MG63 (cell line): ENCODE measurements at places on chromosomes 4 and X. TPM values are rescaled to one million over a fixed set of nuclear protein-coding genes. Genes with fewer than 3 reads are reported as not detected.

- no peak for DNase-seq
Observed at GRCh38 chr4:42329421-42329820, 67.9 kb upstream of the SHISA3 start.

DNA sequence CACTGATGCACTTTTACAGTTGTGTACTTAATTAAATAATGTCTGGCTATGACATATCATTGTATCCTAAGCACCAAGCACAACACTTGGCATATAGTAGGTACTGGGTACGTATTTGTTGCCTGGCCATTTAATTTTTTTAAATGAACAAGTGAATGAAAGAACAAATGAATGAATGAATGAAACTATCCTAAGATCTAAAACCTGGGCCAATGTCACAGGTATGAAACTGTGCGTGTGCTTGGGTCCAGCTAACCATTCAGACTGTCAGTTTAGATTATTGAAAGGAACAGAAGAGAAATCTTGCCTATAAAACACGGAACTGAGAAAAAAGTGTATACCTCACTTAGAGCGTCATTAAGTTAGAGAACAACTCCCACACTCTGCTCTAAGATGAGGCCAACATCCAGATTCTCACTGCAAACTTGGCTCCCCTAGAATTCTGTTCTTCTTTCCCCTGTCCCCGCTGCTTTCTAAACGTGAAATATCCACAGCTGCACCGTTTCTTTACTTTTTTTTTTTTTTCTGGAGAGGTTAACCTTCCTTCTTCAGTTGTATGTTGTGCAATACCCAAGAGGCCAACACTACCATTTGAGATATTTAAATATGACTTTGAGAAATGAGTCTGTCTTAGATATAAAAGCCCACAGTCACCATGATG lies 17.3 kb upstream of the SEL1L3 start:
- no peak for DNase-seq

DNA sequence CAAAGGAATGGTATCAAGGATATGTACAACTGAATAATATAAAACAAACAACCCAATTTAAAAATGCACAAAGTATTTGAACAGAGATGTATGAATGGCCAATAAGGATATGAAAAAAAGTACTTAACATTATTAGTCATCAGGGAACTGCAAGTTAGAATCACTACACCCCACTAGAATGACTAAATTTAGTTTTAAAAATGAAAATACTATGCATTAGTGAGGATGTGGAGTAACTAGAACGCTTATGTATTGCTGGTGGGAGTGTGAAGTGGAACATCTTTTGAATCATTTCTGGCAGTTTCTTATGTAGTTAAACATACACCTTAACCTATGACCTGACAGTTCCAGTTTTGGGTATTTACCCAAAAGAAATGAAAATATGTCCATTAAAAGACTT lies 13.0 kb upstream of the SLC16A2 start:
- no peak for DNase-seq

DNA sequence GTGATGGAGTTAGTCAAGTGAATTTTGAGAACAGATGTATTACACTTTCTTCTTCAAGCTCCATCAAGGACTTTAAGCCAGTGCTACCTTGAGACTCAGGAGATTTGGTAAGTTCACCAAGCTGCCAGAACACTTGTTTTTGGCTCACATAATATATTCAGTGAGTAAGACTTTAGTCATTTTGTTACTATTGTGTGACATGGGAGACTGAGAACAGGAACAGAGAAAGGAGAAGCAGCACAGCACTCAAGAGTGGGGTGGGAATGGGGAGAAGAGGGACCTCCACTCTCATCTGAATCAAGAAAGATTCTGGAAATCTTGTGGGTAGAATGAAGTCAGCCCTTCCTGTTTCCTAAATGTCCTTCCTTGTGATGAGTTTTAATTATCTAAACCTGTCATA lies 87.3 kb upstream of the TET2 start:
- DNase-seq = no peak

Gene F8A2
- not detected in 2 replicates for total RNA-seq

GRCh38 chr4:42523066-42523718 lies 125.9 kb downstream of the SHISA3 start:
- no peak for DNase-seq

Gene FAAH2
- total RNA-seq = not detected in 2 replicates

Gene ODAPH
- total RNA-seq = not detected in 2 replicates

Gene TCEAL2
- not detected in 2 replicates for total RNA-seq

Gene SH3D19
- 5.3 and 7.0 TPM in 2 replicates for total RNA-seq

DNA sequence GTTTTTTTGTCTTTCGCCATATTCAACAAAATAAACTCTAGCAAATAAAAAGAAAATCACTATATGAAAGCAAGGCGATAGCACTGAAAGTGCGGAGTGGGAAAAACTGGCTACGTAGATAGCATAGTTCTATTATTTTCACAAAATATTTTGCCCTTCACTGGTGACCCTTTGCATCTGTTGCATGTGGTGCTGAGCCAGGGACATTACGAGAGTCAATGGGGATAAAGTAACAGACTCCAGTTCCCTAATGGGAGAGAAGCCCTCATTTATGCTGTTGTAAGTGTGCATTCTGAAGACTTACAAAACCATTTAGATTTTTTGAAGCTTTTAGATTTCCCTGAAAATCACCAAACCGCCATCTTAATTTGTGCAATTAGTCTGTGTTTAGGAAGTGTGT lies 501.6 kb downstream of the PPARGC1A start:
- DNase-seq = no peak

Gene RTL3
- total RNA-seq = 1.7 TPM in 1 of 2 replicates, not detected in the other

Gene RCHY1
- total RNA-seq = 4.8 and 8.7 TPM in 2 replicates

- DNase-seq = no peak
Observed at GRCh38 chr4:150950657-150951288, 64.3 kb downstream of the LRBA start.

Gene ARR3
- total RNA-seq = not detected in 2 replicates

Gene CENPI
- 21.9 and 24.4 TPM in 2 replicates for total RNA-seq

- no peak for DNase-seq
Observed at GRCh38 chr4:136741468-136741867, 790.8 kb downstream of the PCDH18 start.

DNA sequence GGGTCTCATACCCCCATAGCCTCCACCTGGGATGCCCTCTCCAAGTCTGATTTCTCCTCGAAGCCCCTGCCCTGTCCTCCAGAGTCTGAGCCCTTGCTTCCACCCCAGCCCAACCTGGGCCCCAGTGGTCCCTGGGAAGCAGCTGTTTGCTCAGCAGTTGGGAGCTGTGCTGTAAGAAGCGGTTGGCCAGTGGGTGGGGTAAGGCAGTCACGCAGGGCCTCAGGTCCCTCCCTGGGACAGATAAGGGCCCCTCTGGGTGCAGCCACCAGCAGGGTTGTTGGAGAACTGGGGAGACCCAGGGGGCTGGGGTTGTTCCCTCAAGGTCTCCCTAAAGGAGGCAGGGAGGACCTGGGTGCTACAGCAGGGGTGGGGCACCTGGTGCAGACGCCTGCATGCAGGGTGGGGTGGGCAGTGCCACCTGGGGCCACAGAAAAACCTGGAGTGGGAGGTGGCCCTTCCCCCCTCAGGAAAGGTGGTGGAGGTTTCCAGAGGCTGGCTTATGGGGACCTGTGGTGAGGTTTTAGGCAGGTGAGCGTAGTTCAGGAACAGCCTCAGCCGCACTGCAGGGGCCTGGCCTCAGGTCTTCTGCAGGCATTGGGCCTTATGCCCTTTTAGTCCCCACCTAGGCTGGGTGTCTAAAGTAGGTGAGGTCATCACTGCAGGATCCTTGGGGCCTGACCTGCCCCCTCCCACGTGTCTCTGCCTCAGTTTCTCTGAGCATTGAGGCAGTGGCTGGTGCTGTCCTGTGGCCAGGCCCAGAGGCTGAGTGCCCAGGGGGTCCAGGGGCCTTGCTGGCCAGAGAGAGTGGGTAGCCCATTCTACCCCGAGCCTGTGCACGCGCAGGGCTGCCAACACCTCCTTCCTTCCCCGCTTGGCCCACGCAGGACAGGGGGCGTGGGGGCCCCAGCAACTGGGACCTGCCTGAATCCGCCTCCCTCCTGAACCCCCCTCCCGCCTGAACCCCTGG lies 3.1 kb upstream of the SLC26A1 start:
- DNase-seq = no peak

- no peak for DNase-seq
Observed at GRCh38 chrX:10112510-10112909, 44.3 kb upstream of the CLCN4 start.

DNA sequence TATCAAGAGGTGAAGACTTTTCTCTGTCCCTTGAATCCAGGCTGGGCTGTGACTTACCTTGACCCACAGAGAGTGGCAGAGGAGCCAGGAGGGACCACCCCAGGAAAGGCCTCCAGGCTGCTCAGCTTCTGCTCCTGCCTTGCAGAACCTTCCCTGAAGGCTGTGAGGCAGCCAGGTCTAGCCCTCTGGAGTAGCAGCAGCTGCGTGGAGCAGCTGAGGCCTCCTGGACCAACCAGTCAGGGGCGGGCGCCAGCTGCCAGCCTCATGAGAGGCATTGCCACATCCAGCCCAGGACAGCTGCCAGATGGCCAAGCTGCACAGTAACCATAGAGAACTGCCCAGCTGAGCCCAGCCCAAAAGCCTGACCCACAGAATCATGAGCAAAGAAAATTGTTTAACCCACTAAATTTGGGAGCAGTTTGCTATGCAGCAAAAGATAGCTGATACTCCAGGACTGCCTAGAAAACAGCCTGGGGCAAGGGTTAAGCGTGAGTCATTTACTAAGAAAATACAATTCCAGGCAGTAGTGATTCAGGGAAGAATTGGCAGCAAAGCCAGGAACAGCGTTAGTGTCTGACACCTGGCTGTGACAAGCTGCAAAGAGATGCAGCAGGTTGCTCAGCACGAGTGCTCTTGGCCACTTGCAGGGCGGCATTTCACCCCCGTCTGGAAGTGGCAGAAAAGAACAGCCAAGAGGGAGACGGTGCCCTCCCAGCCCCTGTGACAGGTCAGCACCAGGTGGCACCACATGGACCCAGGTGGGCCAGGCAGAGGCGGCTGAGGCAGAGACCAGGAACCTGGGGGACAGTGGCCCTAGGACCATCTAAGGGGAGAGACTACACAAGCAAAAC lies 14.7 kb upstream of the PDE6B start:
- peak; percentile 87 for DNase-seq

Gene MAP7D2
- total RNA-seq = 0.07 and 0.25 TPM in 2 replicates

GRCh38 chrX:65859299-65859698 lies 180.6 kb downstream of the VSIG4 start:
- no peak for DNase-seq

- no peak for DNase-seq
Observed at GRCh38 chrX:12932244-12932643, 25.8 kb downstream of the TLR8 start.

DNA sequence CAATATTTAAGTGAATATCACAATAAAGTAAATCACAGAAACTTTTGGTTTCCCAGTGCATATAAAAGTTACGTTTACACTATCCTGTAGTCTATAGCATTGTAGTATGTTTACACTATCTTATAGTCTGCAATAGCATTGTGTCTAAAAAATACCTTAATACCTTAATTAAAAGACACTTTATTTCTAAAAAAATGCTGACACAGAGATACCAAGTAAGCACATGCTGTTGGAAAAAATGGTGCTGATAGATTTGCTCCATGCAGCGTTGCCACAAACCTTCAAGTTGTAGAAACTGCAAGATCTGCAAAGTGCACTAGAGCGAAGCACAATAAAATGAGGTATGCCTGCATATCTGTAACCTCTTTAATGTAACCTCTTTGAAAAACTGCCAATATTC lies 847.3 kb downstream of the GLUD2 start:
- no peak for DNase-seq

DNA sequence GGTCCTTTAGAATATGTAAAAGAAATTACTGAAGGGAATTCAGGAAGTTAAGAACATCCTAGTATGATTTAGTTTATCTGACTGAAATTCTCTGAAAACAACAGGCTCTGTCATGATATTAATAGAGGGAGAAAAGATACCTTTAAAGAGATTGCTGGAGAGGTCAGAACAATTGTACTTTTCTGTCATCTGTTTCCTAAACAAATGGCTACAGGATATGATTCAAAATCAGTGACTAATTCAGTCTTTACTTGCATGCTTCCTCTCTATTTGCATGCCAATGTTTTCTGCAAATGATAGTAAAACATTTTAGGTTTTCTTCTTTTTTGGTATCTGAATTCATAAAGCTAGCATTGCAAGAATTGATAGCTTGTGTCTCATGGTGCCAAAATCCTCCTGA lies 616.7 kb upstream of the PCDH7 start:
- no peak for DNase-seq
